NB4 (cell line): ENCODE measurements at places on chromosomes 1 and 21.

- DNase-seq, result no peak
Observed at GRCh38 chr1:22341791-22342605, 109.7 kb upstream of the ZBTB40 start.

- peak; percentile 54 for DNase-seq
Observed at GRCh38 chr1:105793536-105794146, 1262.8 kb upstream of the PRMT6 start.

- DNase-seq, result no peak
Observed at GRCh38 chr1:233936422-233936821, 31.9 kb downstream of the SLC35F3 start.

DNA sequence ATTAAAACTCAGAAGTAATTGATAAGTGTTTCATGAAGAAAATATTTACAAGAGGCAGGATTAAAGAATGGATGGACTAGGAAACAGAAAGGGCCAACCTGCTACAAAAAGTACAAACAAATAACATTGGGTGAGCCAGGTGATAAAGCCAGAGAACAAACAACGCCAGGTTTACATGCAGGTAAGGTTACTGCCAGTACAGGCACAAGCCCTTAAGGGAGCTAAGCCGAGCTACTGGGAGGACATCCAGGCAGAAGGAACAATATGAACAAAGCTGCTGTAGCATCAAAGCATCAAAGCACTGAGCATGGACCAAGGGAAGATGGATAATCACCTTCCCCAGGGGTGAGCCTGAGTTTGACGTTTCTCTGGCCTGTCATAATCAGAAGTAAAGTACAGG, 380.7 kb downstream of the SEC16B start:
- no peak for DNase-seq

DNA sequence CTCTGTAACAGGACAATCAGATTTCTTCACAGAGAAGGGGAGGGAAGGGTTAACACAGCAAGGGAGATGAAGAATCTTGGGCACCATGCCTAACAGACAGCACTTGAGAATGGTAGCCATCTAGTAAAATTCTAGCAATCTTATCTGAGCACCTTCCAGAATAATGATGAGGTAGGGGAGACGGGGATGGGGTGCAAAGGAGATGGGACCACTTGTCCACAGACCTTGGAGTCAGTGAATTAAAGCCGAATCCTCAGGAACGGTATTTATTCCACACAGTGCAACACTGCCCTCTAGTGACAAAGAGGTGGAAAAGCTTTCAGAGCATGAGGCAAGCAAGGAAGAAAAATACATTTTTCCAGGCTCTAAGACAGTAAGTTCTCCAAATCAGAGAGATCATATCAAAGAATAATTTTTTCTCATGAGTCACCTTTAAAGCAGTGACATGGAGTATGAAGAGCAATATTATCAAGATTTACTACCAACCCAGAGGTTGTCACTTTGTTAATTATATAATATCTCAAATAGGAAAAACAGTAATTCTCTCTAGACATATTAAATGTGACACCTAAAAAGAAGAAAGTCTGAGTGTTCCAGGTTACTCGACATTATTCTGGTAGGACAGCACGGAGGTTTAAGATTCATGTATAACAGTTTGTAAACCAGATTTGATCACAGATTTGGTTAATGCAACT, 43.3 kb upstream of the LPAR3 start:
- peak; percentile 73 for DNase-seq

DNA sequence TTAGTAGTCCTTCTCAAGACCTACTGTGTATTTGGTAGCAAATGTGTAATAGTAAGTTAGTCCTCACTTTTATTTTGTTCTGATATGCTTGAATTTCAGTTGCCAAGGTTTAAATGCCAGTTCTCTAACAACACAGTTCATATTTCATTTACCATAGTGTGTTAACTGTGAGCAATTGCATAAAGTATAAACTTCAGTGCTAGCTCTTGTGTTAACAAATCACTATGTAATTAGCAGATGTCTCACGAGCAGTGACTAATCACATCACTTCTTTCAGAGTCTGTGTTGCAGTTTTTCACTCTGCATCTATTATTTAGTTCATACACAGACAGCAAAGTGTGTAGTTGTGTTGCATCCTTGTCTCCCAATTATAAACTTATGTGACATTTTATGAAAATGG, 47.8 kb downstream of the ZMYM4 start:
- DNase-seq, result no peak

DNA sequence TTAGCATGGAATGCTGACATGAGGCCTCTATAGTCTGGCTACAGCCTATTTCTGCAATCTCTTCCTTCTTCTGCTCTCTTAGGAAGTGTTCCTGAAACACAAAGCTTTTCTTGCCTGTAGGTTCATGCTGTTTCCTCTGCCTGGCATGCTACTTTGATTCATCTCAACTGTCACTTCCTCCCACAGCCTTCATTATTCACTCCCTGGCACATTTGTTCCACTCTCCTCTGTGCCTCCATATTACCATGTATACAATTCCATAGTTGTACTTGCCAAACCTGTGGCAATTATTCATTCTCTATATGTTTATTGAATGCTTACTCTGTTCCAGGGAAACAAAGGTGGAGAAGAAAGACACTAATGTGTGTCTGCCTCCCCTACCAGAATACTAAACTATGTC, 210.2 kb downstream of the LRRC7 start:
- no peak for DNase-seq

GRCh38 chr1:226976978-226977642, 37.0 kb downstream of the COQ8A start:
- no peak for DNase-seq

DNA sequence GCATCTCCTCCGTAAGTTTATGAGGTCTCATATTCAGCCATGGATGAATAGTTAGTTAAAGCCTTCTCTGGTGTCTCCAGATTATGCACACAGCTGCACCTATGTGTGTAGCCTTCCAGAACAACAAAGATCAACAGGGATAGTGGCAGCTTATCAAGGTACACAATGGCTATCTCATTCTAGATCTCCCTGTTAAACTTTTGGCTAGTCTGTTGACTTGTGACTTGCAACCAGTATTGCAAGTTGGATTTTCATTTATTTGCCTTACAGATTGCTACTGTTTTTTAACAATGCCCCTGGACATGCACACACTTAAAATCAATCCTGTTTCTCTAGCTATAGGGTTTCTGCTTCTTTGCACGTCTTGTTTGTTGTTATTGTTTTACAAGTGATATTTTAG, 363.2 kb downstream of the OMA1 start:
- DNase-seq, result no peak

DNA sequence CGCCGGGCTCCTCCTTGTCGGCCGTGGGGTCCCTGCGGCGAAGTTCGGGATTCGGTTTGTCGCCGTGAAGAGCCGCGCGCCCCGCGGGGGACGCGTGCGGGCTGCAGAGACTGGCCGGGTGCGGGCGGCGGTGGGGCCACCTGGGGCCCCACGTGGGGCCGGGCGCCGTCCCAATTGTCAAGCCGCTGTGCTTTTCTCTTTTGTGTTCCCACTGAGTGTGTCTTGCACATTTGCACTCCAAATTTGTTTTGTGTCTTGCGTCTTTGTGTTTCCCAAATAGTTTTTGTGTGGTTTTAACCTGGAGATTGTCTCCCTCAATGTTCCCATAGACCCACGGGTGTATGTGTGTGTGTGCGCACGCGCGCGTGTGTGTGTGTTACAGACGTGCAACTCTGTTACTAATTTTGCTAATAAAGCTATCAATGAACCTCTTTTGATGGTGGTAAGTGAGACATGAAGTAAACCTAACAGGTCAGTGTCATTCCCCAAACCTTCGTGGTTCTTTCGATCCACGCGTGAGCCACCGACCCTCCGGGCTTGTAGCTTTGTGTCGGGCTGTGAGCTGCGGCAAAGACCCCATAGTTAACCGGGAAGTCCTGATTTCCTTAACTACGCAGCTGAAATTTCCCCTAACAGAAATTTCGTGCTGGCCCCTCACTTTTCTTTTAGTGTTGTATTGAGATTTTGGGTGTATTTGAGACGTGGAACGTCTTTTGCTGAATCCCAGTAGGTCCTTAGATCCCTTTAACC, 708 bp downstream of the PRDM2 start:
- DNase-seq, result peak; percentile 55
